ENCODE measurements at places on chromosomes 2 and 18.

- no peak for DNase-seq
Measured at GRCh38 chr2:217102956-217103355, 243.1 kb upstream of the TNP1 start.

- no peak for DNase-seq
Measured at GRCh38 chr2:217370391-217370790, 510.5 kb upstream of the TNP1 start.

DNA sequence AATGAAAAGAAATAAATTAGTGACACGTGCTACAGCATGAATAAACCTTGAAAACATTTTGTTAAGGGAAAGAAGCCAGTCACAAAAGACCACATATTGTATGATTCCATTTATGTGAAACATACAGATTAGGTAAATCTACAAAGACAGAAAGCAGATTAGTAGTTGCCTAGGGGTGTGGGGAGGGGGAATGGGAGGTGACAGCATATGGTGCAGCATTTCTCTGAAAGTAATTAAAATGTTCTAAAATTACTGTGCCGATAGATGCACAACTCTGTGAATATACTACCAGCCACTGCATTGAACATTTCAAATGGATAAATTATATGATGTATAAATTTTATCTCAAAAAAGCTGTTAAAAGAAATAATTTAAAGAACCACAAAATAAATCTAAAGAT lies 161.0 kb downstream of the TRIB2 start:
- no peak for DNase-seq

DNA sequence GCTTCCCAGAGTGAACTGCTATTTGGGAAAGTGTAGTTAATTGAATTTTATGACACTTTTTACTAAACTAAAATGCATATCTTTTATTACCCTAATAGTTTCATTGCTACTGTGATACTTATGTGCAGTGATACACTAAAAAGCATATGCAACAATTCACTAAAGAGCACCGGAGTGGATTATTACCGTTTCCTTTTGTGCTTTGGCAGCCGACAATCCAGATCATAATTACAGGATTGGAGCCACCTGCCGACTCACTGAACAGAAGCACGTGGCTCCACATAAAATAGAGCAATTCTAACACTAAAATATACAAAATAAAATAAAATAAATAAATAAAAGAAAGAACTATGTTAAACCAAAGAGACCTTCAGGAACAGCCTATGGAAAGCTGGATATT lies 583.4 kb downstream of the NRXN1 start:
- no peak for DNase-seq

DNA sequence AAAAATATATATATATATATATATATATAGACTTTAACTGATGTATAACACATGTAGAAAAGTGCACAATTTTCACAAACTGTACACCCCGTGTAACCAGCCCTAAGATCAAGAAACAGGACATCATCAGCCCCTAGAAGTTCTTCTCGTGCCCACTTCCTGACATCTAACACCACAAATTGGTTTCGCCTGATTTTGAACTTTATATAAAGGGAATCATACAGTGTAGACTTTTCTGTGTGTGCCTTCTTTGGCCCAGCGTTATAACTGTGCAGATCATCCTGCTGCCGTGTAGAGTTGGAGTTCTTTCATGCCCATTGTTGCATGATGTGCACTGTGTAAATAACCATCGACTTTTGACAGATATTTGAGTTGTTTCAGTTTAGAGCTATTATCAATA lies 41.0 kb downstream of the SMAD7 start:
- no peak for DNase-seq

DNA sequence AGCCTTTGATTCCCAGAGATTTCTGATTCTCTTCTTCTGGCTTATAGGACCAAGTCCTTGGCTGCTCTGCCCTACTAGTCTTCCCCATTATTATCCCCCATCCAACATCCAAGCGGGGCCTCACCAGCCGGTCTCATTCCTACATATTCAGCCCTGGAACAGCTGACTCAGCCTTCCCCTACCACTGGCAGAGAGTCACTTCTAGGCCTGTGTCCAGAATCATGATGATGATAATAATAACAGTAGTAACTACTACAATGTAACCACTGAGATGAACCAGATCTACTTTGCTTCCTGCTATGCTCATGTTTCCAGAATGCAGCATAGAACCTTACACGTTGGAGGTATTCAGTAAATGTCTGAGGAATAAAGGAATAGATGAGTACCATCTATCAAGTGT lies 295.2 kb downstream of the SRBD1 start:
- DNase-seq, result no peak

DNA sequence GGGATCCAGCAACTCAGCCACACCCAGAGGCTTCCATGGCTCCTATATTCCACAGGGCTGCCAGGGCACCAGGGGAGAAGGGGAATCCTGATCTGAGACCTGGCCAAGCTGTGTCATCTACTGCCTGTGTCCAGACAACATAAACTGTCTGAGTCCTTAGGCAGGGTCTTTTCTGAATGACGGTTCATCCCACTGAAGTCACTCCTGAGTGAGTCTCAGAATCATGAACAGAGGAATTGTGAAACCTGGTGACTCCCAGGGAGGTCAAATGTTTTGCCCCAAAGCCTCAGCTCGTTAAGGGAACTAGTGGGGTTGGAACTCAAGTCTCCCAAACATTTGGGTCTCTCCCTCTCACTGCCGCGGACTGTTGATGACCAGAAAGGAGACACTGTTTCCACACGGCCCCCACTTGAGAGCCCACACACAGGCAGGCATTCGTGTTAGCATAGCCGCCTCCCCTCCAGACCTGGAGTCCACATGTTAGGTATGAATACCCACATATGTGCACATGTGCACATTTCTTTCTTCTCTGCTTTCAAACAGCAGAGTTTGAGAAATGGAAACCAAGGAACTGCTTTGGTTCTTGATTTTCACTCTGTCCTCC lies 125.0 kb upstream of the MSH6 start:
- DNase-seq, result no peak

DNA sequence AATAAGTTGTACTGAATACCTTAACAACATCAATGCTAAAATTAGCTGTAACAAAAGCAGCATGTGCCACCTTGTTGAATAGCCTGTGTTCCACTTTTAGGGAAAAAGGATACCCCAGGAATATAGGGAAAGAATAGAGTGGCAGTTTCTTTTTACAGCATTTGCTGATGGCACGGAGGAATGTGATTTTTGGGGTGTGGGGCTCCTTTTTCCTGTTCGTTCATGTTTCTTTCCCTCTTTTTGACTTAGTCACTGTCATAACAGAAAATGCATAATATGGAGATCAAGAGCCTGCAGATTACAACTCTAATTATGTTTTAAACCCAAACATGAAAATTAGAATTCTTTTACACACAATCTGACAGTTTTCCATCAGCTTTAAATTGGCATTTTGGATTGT lies 60.4 kb downstream of the MAP3K20 start:
- DNase-seq, result no peak

DNA sequence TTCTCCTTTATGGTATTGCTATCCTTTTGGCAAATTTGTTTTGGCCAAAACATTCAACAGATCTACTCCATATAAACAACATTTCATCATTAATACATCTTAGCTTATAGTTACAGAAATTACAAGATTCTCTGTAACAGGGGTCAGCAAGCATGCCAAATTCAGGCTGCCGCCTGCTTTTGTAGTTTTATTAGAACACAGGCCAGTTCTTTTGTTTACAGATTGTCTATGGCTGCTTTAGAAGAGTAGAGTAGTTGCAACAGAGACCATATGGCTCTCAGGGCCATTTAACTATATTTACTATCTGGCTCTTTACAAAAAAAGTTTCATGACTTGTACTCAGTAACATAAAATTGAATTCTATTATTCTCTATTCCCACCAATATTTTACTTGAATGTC lies 53.9 kb downstream of the LNPK start:
- DNase-seq, result no peak

GRCh38 chr2:55807900-55808299 lies 114.3 kb upstream of the PNPT1 start:
- no peak for DNase-seq

GRCh38 chr2:210363876-210364275 lies 48.9 kb upstream of the MYL1 start:
- DNase-seq, result no peak

DNA sequence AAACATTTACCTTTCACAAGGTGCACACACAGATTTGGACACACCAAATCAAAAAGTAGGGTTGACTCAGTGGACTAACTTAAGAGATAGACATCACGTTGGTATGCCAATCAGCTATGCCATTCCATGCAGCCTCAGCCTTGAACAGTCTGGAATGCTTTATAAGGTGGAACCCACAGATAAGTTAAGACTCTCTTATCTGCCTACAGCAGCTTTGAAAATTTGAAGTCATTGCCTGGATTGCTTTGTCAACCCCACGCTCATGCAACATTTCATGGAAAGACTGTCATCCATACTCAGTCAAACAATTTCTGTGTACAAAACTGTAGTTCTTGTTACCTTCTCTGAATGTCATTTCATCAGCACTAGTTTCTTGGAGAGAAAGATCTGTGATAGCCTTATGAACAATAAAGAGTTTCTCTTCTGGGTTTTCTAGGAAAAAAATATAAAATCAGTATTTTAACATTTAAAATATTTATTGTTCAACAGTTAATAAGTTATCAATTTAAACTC lies 1.2 kb downstream of the ERMN start:
- no peak for DNase-seq

- no peak for DNase-seq
Measured at GRCh38 chr2:48345176-48345575, 184.8 kb upstream of the STON1 start.

DNA sequence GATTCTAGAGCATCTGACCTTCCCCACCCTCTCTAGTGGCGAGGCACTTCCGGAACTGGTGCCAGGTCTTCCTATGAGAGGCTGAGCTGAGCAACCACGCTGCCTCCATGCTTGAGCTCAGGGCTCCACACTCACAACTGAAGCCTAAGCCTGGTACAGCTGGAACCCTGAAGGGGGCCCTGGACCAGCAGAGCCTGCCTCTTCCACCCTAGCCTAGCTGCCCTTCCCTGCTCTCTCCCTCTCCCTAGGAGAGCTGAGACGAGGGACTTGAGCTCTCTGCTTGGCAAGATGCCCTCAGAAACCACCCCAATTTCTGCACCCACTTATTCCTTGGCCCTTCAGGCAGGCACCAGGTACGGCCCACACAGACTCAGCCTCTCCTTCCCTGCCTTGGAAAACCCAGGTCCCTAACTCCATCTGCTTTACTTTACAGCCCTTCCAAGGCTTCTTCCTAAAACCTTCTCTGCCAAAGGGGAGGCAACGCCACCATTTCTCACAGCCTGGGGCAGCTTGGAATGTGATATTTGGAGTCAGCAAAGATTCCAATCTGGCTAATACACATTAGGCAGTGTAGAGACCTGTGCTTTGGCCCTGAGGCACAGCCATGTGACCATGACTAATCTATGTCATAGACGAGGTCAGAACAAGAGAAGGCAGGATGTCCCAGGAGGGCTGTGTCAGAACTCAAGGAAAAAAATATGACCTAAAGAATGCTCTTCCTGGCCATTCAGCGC lies 18.8 kb downstream of the COX7A2L start:
- DNase-seq, result no peak

DNA sequence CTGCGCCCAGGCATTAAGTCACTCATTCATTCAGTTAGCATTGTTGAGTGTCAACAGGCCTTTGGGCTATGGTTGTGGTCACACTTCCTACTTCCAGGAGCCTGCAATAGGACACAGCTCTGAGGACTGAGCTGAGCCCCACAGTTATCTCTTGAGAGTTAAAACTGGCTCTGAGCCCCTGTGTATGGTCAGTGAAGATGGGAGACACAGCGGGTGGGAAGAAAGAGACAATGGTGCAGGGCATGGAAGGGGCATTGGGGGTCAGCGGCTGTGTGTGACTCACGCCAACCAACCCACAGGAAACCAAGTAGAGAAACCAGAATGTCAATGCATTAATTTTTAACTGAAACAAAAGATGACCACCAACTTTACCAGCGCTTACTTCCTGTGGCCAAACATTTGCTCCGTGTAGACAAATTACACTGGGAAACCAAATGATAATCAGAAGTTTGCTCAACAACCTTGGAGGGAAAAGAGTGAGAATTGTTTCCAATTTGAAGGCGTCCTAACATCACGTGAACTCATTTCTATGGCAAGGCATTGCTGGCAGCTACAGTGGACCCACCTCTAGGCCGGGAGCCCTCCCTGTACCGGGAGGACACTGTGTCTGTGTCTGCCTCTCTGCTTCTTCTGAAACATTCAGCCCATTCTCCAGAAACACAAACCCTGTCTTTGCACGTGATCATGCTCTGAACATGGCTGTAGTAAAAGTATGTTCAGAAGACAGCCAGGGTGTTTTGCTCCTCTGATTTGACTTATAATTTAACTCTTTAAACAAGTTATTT lies 212.0 kb upstream of the ID2 start:
- no peak for DNase-seq

GRCh38 chr2:99953750-99954149 lies 188.6 kb downstream of the AFF3 start:
- no peak for DNase-seq
